Upper lobe of left lung (tissue), 6 donors: ENCODE measurements at places on chromosomes 12 and 14.

GRCh38 chr12:68893741-68894140 is 39.2 kb downstream of the CPM start:
- DNase-seq, result no peak

GRCh38 chr12:91455321-91455720 is 272.7 kb upstream of the DCN start:
- no peak for DNase-seq

DNA sequence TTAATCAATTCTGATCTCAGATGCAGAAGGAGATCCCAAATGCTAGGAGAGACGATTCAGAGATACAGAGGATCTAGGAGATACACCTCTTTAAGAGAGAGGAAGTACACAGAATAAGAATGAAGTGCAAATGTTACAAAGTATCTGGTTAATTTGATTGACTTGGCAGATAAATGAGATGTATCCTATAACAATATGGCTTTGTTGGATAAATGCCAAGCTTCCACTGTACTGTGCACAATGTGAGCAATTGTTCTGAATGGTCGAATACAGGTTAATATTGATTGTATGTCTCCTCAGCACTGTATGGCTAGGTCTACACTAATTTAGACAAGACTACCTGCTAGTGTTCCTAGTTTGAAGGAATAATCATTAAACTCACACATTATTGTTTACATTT is 119.6 kb upstream of the PTPRB start:
- DNase-seq, result no peak

DNA sequence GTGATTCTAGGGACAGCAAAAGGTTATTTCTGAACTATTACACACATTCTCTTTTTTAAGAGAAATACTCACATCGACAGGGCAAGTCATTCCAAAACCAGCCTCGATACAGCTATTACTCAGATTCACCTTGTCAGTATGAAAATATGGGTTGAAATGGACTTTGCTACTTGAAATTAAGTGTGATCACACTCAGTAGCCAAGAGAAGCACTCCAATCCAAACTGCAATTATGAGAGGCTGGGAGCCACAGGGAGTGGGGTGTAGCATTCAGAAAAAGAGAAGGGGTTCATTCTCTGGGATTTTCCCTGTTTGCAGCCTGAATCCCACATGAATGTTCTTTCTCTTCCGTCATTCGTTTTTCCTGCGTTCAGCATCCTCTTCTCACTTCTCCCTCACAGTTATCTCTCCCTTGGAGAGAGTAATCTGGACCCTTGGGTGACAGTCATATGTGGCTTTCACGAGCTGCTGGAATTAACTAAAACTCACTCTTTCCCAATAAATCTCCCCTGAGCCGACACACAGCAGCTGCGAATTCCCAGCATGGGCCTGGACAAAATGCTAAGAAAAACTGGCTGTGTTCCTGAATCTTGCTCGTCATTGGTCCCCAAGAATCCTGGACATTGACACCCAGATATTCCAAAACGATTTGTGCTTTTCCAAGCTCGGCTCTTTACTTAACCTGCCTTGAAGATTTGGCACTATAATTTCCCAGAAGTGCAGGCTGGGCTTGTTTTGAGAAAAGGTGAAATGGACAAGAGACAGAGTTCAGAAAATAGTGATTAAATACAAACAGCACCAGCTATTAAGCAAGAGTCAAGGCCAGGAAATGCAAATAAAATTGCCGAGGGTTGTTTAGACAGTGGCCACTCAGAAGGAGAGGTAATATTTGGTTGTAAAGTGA is 199.5 kb upstream of the PLEKHG7 start:
- DNase-seq, result no peak

DNA sequence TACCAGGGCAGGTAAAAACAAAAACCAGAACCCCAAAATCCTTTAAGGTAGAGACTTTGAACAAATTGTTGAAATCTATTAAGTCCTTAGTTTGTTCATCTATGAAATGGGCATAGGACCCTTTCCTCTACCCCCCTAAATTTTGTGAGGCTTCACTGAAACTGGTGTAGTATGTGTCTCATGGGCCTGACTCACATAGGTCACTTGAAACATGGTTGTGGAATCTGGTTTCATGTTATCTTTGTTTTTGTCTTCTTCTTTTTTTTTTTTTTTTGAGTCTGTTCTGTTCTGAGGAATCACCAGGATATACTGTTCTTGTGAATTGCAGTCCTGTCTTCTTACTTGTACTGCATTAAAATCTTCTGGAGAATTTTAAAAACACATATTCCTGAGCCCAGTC is 202.2 kb downstream of the KTN1 start:
- DNase-seq, result no peak

- no peak for DNase-seq
Measured at GRCh38 chr12:4147031-4147481, 126.5 kb upstream of the CCND2 start.

- no peak for DNase-seq
Measured at GRCh38 chr12:12606781-12607589, 4.7 kb upstream of the CREBL2 start.

DNA sequence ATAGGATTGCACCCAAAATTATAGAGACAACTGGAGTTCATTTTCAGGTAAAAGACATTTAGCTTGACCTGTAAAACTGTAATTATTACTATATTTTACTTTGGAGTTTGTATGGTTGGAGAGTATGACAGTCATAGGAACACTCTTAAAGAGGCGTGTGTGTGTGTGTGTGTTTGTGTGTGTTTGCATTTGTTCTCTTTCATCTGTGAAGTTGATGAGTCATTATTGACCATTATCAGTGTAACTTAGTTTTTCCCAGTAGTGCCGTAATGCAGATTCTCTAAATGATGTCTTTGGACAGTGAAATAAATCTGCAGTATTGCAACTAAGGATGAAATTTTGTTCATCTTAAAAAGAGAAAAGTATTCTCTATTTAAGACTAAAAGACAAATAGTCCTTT is 13.0 kb downstream of the WASHC4 start:
- no peak for DNase-seq

DNA sequence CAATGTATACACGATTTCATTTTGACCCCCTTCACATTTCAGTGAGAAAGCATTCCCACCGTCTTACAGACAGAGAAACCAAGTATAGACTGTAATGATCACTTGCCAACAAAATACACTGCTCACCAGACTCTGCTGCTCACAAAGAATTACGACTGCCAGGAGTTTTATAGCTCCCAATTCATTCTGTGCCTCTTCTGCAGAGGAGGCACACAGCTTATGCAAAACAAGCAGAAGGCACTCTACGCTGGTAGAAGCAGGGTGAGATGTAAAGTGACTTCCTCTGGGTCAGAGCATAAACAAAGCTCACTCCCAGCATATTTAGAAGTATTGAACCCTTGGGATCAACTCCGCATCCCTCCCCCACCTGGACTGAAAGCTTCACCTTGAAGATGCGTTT is 14.6 kb downstream of the SPTB start:
- no peak for DNase-seq

DNA sequence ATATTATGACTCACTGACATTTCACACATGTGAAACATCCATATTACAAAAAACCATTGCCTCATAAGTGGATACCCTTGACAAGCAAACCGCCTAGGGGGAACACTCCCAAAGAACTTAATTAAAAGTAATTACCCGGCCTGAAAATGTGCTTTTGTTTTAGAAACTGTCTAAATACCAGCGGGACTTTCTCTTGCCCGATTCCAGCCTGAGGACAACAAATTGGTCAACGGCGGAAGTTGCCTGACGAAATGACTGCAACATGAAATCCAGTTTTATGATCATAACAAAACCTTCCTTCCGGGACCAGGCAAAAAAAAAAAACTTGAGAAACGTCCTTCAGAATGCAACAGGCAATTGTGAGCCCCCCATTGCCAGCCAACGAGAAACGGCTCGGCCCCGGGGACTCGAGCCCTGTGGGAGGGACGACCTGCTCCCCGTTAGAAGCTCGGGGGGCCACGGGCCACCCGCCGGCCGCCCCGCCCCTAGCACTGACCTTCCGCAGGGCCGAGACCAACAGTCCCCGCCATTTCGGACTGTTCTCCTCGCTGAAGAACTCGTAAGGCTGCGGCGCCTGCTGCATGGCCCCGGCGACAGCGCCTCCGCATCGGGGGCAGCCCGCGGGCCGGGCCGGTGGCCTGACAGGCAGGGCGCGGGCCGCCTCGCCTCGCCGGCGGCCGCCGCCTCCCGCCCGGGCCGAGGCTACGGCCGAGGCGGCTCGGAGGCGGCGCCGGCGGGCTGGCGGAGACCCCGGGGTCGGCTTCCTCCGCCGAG is 490 bp downstream of the SOS2 start:
- DNase-seq, result peak; percentile 65

DNA sequence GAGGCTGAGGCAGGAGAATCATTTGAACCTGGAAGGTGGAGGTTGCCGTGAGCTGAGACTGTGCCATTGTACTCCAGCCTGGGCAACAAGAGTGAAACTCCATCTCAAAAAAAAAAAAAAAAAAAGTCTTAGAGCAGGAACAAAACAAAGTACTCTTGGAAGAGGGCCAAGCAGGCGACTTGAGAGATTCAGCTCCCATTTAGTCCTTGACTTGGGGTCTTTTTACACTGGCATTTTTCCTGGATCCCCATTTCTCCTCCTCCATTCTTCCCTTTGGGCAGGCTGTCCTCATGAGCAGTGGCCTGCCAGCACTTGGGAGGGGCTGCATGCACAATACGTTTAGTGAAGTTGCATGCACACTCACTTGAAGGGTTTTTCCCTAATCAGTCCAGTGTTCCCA is 72.9 kb downstream of the C14orf132 start:
- DNase-seq, result no peak
